Omental fat pad (tissue), 4 donors: ENCODE measurements at places on chromosomes 2 and 18.

- DNase-seq: no peak
Observed at GRCh38 chr18:65938592-65939372, 188.0 kb downstream of the CDH7 start.

GRCh38 chr2:146576339-146577111 is 1268.3 kb upstream of the ACVR2A start:
- DNase-seq: no peak

DNA sequence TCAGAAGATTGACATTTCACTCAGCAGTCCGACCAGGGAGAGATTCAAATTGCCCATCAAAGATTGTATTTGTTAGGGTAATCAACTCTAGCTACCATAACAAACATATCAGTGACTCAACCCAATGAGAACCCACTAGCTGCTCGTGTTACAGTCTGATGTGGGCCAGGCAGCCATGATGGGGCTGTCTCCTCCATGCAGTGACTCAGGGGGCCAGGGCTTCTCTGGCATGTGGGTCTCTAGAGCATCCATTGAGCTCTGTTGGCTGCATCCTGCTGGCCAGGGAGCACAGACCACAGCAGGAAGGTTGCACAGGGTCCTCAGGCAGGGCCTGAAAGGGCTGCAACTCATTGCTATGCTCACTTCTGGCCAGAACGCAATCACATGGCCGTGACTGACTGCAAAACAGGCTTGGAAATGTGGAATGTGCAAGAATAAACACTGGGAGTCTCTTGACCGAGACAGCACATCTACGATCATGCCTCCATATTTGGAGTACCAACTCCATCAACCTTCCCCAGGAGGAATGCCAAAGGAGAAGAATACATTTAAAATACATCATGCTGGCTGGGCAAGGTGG is 216.8 kb downstream of the EIPR1 start:
- no peak for DNase-seq

DNA sequence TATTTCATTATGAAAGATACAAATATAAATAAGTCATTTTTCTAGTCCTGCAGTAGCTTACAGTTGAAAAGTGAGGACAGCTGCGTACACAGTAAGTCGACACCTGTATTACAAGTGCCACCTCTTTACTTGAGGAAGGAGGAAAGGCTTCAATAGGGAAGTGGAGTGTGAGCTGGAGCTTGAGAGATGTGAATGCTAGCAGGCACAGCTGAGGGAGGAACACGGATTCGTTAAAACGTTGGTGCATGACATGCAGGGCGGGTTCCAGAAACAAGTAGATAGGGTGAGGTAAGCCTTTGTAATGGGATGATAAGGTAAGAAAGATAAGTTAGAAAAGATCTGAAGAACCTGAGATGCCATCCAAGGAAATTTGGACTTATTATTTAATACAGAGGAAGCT is 98.1 kb upstream of the CSRNP3 start:
- DNase-seq: no peak

GRCh38 chr2:85978883-85979780 is 90.3 kb upstream of the ST3GAL5 start:
- no peak for DNase-seq

GRCh38 chr18:62660691-62661090 is 54.6 kb upstream of the PHLPP1 start:
- no peak for DNase-seq

DNA sequence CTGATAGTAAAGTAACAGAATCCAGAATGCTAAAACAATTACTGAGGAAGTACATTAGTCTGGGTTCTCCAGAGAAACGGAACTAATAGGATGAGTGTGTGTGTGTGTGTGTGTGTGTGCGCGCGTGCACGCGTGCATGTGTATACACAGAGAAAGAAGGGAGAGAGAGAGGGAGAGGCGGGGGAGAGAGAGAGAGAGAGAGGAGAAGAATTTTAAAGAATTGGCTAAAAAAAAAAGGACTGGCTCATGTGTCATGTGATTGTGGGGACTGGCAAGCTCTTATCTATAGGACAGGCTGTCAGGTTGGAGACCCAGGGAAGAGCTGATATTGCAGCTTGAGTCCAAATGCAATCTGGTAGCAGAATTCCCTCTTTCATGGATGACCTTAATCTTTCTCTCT is 976.2 kb upstream of the CDH2 start:
- DNase-seq: no peak

DNA sequence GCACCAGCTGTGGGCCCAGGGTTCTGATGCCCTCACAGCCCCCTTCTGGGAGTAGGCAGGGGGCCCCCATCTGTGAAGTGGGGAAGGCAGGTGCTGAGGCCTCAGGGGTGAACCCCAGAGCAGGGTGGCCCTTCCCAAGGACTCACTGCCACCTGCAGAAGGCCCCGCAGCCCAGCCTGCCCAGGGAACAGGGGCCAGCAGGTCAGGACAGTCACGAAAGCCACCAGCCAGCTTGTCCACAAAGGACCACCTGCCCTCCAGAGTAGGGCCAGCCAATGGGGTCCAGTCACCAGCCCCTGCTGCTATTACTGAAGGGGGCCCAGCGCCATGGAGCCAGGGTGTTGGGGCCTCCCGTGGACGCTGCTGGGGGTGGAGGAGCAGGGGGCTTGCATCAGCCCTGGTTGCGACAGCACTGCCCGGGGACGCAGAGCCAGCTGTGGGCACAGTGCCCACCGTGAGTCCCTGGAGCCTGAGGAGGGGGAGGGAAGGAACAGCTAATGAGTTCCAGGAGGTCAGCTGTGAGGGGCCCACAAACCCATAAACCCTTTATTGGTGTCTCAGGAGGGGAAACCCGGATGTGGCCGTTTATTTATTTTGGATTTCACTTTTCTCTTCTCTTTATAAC is 11.5 kb upstream of the SNED1 start:
- DNase-seq: no peak

DNA sequence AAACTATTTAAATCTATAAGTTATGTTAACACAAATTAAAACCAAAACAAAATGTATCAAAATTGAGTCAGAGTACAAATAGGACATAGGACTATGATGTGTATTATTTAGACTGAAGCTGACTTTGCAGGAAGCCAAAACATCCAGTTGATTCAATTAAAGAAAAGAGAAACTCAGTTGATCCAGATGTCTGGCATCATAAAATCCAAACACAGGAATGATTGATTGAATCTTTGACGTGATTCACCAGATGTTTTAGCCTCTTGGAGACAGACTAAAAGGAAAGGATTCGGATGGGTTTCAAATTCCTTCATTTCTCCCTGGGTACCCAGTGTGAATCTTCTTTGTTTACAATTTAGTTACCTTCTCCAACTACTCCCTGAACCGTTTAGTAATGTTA is 272.9 kb downstream of the IRS1 start:
- no peak for DNase-seq

GRCh38 chr2:120396013-120396860 is 50.3 kb downstream of the INHBB start:
- no peak for DNase-seq

DNA sequence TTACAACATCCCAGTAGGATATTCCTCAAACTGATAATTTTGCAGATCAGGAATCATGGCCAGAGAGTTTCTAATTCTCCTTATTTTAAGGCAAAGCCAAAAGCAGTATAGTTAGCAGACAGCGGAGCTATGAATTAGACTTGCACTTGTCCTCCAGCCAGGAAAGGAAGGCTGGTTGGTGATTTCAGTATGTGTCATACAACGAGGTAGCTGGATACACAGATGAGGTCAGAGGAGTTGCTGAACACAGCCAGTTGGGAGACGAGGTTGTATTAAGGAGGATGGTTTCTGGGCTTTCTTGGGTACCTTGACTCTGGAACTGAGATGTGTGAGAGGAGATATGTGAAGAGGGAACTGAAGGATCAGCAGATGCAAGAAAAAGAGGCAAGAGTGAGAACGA is 185.2 kb downstream of the SOX11 start:
- DNase-seq: no peak

DNA sequence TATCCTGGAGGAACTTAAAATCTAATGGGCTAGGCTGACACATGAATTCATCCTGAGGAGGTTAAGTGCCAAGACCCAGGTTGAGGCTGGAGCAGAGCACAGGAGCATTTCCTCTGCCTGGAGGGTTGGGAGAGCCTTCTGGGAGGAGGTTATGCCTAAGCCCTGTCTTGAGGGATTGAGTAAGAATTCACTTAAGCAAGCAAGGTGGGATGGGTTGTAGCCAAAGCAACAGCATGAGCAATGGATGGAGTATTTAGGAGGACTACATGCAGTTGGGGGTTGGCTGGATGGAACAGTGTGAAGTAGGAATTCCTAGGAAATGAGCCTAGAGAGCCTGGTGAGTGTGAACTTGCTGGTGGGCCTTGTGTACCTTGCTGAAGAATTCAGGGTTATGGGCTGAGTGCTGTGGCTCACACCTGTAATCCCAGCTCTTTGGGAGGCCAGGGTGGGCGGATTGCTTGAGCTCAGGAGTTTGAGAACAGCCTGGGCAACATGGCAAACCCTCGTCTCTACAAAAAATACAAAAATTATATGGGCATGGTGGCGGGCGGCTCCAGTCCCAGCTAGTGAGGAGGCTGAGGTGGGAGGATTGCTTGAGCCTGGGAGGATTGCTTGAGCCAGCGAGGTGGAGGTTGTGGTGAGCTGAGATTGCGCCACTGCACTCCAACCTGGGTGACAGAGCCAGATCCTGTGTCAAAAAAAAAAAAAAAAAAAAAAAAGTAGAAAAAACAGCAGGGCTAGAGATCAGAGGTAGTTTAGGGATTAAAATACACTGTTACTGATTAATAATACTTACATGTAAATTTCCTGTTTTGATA is 22.2 kb downstream of the TANC1 start:
- DNase-seq: no peak

- no peak for DNase-seq
Observed at GRCh38 chr2:223950448-223951347, 5.6 kb upstream of the WDFY1 start.

DNA sequence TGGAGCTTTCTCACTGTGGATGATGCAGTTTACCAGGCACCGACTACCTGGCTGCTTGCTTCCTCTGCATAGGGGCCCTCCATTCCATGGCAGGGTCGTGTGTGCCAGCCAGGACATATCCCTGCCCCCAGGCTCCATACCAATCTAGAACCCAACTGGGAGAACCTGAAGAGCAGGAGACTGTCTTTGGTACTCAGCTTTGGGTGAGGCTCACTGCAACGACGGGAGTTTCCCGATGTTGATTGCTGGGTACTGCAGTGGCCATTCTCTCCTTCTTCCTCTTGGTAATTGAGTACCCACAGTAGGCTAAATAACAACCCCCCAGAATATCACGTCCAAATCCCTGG is 133.3 kb upstream of the SERTAD2 start:
- no peak for DNase-seq

DNA sequence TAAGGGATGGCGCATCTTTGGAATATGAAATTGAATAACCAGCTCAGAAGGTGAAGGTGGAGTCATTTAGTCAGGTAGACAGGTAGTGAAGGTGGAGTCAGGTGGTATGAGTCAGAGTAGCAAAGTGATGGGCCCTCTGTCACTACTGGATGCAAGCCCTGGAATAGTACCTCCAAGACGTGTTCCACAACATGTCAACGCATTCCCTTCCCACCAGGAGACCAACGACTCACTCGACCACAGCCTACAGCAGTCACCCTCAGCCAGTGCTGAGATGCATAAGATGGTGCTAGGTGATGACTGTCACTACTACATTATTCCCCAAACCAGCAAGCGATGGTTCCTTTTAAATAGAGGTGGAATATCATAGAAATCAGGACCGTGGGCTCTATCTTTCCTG is 6.8 kb downstream of the CPLX4 start:
- no peak for DNase-seq

DNA sequence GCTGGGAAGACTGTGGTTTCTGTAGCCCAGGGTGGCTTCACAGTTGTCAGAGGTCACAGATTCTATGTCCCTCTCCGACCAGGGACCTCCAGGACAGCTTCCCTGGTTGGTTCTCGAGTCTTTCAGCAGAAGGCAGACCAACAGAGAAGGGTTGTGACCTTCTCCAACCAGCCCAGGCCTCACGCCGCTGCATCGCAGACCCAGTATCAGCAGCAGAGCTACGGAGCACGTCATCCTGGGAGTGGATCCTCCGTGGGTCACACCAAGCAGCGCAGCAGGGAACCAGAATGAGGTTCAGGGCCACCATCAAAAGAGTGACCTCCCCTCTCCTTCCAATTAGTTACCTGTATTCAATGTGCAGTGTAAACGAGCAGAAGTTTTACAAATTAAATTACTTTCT is 49.3 kb downstream of the ST3GAL5 start:
- DNase-seq: no peak

DNA sequence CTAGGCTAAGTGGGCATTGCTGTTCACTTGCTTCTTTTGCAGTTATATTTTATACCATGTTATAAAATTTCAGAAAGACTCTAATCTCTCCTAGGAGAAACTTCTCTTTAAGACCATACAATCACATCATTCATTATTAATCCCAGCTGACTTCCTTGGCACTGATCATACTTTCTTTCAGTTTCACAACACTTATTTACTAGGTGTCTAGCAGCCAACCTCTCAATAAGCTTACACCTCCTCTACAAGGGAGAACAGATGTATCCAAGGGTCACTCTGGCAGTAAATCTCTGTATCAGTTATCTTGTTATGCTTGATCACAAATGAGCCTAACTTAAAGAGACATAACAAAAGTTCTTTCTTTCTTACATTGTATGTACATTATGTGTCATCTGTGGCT is 69.8 kb upstream of the EPB41L5 start:
- no peak for DNase-seq

DNA sequence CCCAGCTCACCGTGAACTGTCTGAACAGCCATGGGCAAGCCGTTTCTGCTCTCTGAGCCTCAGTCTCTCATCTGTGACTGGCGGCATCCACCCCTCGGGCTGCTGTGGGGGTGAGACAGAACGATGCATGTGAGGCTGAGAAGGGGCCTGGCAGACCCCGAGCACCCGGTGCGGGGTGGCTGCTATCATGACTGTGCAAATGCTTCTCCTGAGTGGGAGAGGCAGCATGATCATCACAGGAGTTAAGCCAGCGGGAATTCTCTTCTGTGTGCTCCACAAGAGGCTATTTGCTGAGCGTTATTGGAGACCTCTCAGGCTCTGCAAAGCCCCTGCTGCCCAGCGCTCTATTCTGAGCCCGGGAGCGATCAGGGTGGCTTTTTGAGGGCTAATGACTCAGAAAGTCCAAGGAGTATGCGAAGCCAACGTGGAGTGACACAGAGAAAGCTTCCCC is 45.8 kb upstream of the ID2 start:
- no peak for DNase-seq

DNA sequence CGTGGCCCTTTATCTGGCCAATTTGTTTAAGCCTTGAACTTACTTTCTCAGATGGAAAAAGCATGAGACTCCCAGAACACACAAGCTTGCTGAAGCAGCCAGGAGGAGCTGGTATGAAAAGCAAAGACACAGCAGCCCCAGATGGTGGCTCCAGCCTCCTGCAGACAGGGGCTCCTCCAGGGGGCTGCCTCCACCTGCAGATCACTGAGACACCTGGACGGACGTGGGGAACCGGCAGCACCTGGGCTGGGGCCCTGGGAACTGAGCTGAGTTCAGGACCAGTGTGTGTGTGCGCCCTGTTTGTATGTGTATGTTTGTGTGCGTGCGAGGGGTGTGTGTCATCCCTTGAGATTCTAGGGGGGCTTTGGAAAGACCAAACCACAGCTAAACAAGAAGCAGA is 8.6 kb downstream of the CYS1 start:
- no peak for DNase-seq
